A549 (cell line): ENCODE measurements at places on chromosomes 12 and 14.

- no peak for DNase-seq
Measured at GRCh38 chr12:46952880-46953483, 126.4 kb upstream of the PCED1B start.

DNA sequence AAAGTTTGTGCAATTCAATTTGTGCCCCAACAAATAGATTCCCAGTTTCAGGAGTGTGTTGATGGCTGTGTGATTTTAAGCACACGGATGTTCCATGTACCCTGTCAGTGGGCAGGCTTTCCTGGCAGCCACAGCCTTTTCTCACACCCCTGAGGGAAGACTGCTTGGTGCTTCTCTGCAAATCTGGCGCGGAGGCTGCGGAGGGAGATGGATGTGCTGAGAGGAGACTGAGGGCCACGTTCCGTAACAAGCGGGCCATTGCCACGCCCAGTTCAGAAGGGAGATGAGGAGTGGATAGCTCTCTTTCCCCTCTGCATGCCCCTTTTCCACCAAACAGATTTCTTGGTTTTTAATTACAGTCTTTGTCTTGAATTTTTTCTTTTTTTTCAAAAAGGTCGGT is 89.1 kb downstream of the BEGAIN start:
- DNase-seq = no peak

DNA sequence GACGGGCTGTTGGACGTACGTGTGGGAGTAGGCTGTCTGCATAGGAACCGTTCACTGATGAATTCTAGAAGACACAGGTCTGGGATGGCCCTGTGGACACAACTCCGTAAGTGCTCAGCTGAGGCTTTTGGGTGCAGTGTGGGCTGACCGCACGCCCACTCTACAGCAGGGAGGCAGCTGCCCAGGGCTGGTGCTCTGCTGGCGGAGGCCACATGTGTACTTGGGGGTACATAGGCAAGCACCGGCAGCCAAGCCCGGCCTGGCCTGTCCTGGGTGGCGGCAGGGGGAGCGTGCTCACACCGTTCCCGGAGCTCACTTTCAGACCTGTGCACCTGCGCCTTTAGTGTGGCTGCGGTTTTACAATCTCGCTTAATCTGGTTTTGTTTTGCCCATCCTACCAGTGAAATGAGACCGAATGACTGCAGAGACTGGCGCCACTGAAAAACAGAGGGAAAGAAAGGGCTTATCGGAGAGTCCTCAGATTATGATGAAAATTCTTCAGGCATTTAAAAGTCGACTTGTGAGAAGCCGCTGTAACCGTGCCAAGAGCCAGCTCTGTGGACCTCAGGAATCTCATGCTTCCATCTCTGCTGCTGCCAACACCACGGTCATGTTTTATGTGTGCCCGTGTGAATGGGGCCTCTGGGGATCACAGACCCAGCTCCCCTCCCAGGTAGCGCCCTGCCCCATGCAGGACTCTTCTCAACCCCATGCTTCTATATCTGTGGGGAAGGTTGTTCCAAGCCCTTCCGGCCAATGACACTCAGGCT is 45.8 kb downstream of the SSH1 start:
- no peak for DNase-seq

- DNase-seq = no peak
Measured at GRCh38 chr14:104349950-104350349, 211.6 kb downstream of the KIF26A start.

- no peak for DNase-seq
Measured at GRCh38 chr14:92430686-92431085, 82.9 kb upstream of the RIN3 start.

DNA sequence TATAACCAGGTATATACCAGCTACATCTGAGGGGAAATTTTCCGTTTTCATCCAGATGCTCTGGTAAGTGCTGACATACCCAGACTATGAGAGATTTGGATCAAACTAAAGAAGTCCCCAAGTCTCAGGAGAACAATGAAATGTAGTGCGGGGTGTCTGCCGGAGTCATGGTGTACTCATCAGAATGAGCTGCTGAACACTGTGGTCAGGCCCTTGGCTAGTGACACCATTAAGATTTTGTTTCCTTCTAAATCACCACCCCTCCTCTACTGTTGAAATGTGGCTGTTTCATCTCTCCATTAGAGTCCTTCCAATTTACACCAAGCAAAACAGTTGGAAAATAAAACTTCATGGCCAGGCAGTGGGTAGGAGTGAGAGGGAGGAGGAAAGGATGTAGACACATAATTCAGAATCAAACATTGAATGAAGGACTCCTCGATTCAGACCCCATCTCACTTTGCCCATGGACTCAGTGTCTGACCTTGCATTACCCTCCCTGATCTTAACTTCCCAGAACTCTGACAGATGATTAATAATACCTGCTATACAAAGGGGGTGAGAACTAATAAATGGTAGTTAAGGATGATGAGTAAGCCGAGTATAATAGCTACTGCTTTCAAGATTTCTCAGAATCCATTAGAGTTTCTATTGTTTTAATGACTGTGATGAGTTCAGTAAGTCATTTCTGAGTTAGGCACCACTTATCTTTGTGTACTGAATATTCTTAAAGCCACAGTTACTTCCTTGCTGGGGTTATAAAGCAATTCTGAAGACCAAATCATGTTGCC is 127.4 kb downstream of the CRADD start:
- no peak for DNase-seq

DNA sequence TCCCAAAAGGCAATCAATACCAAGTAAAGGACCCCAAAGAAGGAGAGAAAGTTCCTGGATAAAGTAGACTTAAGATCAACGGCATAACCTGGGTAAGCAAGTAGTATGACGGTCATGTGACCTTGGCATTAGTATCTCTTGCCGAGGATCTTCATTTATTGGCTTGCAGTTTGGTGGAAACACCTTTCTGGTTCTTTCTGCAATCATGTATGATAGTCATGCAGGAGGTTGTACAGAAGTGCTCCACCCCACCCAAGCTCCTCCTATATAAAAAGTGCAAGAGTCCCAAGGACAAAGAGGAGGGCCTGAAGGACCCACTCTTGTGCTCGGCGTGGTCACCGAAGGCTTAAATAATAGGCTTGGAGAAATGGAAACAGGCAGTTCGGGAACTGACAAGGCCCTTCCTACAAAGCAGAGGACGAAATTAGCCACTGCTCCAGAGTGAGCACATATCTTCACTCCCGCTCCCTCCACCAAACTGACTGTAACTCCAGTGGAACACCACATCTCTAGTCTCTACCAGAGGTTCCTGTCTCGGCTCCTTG is 750 bp downstream of the CS start:
- no peak for DNase-seq

- DNase-seq = no peak
Measured at GRCh38 chr14:31261859-31262731, 54.5 kb upstream of the HECTD1 start.

DNA sequence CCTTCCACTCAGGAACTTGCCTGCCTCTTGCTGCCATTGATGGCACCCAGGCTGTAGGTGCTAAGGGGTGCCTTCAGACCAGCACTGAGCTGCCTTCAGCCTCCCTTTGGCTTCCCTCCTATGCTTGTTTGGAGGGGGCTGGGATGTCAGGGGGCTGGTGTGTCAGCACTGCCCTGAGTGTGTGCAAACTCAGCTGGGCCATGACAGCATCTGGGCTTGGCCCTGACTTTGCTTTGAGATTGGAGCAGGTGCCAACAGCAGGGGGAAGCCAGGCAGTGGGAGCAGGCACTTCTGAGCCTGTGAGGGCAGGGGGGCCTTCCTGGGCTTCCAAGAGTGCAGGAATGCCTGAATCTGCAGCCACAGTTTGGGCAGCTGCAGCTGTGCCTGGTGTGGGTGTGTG is 56.9 kb downstream of the ATP23 start:
- DNase-seq = no peak

- no peak for DNase-seq
Measured at GRCh38 chr12:123058980-123059379, 78.5 kb downstream of the ARL6IP4 start.

DNA sequence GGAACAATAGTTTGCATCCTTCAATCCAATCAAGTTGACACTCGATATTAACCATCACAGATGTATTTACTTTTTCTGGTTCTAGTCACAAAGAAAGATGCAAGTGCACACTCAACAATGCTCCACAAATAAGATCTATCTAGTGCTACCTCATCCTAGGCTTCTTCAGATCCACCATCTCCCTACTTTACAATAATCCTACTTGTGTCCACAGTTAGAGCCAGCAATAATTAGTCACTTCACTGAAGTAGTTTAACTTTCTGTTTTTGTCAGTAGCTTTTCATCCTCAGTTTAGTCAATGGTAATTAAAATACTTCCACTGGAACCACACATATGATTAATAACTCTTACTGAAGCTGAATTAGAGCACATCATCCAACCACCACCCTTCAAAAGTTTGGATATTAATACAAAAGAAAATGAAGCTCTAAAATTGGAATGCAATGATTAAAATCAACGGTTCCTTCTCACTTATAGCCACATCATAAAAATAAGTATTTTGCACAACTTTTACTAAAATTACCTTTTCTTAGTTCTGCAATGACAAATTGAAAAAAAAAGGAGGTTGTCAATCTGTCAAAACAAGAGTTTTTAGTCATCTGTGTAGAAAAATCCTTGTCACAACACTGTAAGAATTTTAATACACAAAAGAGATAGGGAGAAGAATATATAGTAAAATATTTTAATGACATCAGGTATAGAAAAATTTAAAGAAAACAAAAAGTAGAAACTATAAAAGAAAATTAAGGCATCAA is 28.2 kb upstream of the SNRPF start:
- no peak for DNase-seq

DNA sequence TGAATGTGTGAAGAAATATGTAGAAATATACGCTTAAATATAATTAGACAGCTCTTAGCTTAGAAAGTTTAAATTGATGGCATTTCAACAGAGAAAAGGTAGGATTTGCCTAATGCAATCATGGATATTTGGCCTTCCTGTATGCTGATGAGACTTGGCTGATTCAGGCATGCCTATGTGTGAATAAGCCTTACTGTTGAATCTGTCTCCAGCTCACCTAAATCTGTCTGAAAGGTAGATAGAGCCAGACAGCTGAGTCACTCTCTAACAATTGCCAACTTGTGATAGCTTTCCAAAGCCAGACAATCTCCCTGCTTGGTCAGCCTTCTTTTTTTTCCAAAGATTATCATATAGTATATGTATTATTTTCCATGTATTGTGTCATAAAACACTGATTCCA is 92.8 kb upstream of the FLRT2 start:
- peak; percentile 41 for DNase-seq
